ENCODE measurements at places on chromosomes 3 and 15.

GRCh38 chr3:195028877-195029606 is 241.9 kb downstream of the XXYLT1 start:
- no peak for DNase-seq

DNA sequence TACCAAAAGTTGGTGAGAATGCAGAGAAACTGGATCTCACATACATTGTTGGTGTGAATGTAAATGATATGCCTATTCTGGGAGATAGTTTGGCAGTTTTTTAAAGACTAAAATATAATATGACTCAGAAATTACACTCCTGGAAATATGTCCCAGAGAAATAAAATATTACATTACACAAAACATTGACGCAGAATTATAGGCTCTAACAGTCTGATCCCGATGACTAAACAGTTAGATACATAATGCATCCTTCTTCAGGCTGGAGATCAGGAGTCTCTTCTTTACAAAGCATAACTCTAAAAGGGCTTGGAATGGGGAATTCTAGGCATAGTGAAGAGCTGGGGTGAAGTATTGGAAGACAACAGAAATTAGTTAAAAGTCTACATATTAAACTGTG is 586.2 kb upstream of the NECTIN3 start:
- no peak for DNase-seq

DNA sequence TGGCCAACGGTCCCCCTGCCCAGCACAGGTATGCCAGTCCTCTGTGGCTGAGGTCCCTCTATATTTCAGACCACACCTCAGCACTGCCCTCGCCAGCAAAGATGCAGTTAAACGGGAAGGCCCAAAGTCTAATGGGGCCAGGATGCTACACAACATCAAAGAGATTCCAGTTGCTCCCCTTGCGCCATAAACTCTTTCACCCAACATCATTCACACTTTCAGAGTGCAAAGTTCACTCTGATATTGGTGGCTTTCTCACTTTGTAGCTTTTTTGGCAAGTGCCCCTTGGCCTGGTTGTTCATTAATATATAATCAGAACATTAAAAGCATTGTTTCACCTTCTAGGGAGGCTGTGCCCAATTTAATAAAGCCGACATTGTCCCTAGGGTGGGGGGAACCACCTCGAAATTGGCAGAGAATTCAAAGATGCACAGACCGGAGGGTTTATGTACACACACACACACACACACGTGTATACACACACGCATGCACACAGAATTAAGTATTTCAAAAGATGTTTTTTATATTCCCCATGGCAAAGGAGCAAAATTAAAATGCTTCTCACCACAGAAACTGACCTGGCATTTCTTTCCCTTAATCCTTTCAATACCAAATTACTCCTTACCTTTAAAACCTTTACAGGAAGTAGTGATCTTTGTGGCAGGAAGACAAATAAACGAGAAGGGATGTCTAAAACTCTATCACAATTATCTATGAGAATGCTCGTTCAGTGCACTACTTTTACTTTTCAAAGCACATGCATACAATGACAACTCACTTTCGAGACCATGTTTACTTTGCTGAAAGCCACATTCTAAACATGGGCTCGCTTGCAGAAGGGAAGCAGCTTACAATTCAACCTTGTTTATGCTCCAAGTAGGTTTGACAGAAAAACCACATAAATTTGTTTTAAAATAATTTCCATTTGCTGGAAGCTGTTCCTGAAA is 19.5 kb downstream of the LRIG1 start:
- no peak for DNase-seq

DNA sequence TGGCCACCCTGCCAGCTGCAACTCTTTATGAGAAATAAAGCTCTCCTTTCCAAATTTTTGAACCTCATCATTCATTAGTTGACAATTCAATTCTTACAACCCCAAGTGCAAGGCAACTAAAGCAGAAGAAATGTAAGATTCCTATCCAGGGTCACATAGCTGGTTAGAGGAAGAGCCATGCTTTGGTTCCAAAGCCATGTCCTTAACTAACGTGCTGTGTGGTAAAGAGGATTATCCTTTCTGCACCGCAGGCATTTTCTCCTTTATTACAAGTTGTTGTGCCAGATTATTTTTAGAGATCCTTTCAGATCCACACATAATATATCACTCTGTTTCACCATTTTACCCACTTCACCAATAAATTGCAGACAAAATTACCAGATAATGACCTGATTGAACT is 36.5 kb downstream of the TM4SF18 start:
- DNase-seq: no peak

DNA sequence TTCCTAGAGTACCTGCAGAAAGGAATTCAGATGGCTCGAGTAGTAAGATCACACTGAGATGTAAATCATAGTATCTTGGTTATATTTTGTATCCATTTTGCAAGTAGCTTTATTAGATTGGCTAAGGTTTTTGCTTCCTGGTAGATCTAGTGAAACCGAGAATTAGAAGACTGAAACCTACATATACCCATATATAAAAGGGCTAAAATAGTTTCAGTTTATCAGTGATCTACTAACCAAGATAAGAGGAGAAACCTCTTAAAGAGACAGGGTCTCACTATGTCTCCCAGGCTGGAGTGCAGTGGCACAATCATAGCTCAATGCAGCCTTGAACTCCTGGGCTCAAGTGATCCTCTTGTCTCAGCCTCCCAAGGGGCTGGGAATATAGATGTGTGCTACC is 135.3 kb downstream of the PCCB start:
- DNase-seq: no peak

DNA sequence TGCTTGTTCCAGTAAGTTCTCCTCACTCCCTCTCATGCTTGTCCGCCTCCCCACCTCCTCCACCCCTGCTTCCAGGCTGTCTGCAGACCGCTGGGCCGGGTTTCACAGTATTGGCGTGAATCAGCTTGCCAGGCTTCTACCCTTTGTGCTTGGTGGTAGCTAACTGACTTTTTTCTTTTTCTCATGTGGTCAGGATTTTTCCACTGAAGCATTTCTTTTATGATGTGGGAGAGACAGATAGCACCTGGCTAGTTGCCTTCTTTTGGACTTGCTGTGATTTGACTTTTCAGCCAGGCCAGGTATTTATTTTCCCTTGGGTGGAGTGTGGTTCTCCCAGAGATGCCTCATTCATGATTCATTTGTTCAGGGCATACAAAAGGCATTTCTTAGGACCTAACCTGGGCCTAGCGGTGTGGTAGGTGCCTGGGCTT is 60.6 kb downstream of the ST6GAL1 start:
- DNase-seq: no peak

- peak; percentile 74 for DNase-seq
These were observed 11.0 kb downstream of the LYSMD2 start for GRCh38 chr15:51726302-51727073.

GRCh38 chr3:141368925-141369794 is 856 bp downstream of the ZBTB38 start:
- no peak for DNase-seq

- DNase-seq: no peak
These were observed 219.3 kb downstream of the SLC9A9 start for GRCh38 chr3:143628971-143629370.

DNA sequence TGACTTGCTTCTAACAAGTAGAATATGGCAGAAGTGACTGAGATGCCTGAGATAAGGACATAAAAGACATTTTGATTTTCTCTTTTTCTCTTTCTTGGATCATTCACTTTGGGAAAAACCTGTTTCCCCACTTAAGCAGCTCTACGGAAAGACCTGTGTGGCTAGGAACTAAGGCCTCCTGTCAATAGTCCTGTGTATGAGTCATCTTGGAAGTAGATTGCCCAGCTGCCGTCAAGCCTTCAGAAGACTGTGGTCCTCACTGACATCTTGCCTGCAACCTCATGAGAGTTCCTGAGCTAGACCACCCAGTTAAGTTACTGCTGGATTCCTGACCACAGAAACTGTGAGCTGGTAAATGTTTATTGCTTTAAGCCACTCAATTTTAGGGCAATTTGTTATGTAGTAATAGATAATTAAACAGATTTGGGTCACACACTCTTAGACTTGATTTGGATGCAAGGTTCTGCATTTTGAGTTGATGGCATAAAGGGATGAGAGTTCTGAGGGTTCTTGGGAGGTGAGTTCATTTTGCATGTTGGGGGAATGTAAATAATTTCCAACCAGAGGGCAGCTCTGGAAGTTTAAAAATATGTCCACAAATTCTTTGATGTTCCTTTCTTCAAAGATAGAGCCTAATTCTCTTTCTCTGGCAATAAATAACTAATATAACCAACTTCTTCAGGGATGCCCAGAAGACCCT is 229.2 kb downstream of the SQOR start:
- peak; percentile 85 for DNase-seq

GRCh38 chr3:146827836-146828235 is 222.7 kb upstream of the PLSCR5 start:
- DNase-seq: no peak

DNA sequence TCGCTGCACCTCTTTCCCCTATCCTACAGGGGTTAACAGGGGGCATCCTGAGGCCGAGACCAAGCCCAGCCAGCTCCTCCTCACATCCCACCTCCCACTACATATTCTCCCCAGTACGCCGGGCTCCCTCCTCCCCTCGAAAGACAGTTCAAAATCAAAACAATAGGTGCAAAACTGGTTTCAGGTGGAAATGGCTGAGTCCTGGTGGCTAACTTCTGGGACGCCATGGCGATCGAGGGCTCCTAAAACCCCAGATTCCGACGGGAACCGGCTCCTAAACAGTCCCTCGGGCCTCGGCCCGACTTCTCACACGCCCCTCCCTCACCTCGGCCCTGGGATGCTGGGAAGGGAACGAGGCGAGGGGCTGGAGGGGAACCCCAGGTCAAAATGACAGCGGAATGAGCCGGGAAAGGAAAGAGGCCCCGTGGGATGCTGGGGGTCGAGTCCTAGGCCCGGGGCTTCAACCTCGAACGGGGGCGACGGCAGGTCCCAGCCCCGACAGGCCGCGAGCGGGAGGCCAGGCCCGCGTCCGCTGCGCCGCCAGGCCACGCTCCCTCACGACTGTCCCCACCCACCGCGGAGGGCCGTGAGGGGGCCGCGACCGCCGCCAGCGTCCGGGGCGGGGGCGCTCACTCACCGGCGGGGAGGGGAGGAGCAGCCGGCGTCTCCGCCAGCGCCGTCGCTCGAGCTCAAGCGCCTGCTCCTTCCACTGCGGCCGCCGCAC is 492 bp downstream of the TMCC1 start:
- DNase-seq: peak; percentile 69

GRCh38 chr15:88803241-88803919 is at the start of gene ACAN:
ACAN (plus strand) TSS chr15:88803436; CDS start chr15:88836207, 32,771 bp downstream.
- DNase-seq: no peak

- no peak for DNase-seq
These were observed 24.4 kb upstream of the GOLM2 start for GRCh38 chr15:44264148-44264547.

DNA sequence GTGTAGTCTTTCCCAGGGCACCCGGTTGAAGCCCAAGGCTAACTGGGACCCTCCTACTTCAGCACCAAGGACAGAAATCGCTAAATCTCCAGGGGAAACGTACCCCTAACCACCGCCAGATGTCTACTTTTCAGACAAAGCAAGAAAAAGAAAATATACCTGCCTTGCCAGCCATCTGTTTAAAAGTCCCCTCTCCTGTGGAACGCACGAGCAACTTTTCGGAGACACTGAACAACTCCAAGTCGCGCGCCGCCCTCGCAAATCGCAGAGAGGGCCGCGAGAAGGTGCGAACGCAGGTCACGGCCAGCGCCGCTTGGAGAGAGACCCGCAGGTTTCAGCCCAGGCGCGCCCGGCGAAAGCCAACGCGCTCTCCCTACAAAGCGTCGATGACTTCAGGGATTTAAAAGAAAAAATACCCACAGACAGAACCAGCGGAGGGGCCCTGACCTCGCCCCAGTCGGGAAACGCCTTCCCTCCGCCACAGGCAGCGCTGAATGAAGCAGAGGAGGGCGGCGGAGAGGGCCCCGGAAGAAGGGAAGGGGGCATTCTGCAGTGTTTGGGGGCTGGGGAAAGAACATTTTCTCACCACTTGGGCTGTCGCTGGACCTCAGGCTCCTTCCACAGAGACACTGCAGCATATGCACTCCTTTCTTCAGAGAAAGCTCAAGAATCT is 213.1 kb downstream of the FGF12 start:
- peak; percentile 36 for DNase-seq

GRCh38 chr3:46574881-46575576 is 8.9 kb upstream of the LRRC2 start:
- no peak for DNase-seq

DNA sequence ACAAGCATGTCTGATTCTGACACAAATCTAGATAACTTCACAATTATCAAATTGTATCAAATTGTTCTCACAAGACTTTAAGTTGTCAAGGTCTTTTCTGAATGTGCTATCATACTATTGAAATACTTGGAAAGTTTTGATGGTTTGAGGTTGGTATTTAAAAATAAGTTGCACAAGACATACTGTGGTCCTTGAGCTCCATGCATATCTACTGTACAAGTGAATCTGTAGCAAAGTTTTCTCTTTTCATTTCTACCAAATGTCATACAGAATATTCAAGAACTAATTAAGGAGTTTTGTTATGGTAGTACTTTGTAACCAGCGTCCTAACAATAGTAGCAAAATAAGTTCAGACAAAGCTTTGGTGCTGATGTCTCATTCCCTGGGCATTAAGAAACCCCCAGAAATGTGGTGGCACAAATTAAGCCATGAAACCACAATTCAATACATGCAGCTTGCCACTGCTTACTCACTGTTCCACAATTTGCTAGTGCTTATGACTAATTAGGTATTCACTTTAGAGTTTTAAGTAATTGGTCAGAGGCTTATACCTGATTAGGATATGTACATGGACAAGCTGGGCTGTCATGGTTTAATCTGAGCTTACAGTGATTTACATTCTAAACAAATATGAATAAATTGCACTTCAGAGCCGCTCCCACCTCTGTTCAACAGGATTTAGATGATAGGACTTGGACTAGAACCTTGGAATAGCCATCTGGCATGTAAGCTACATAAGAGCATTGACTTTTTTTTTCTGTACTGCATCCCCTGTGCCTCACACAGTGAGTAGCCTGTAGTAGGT is 8.8 kb downstream of the TBC1D23 start:
- peak; percentile 88 for DNase-seq

DNA sequence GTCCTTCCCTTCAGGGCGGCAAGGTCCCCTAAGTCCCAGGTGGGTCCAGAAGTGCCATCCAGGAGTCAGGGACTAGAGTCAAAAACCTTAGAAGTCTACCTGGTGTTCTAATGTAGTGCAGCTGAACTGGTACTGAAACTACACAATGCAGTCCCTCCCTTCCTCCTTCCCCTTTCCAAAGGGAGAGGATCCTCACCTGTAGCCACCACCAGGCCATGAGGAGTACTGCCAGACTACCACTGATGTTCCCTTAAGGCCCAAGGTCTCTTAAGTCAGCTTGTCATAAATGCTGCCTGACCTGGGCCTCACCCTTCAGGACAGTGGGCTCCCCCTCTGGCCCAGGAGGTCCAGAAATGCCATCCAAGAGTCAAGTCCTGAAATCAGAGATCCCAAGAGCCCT is 98.9 kb downstream of the ULK4 start:
- DNase-seq: no peak
